Lower lobe of right lung (tissue), 2 donors: ENCODE measurements at places on chromosomes 5 and 9. TPM values are rescaled to one million over a fixed set of nuclear protein-coding genes. Genes with fewer than 3 reads are reported as not detected.

CER1 gene
- total RNA-seq: not detected

LCP2 gene
- total RNA-seq: 82.9 TPM

TAF1L gene
- not detected for total RNA-seq

GRCh38 chr5:134149571-134150303 is 27.0 kb downstream of the SKP1 start:
- DNase-seq: no peak

- DNase-seq: no peak
Measured at GRCh38 chr5:138354926-138355378, 2.5 kb downstream of the KDM3B start.

DNA sequence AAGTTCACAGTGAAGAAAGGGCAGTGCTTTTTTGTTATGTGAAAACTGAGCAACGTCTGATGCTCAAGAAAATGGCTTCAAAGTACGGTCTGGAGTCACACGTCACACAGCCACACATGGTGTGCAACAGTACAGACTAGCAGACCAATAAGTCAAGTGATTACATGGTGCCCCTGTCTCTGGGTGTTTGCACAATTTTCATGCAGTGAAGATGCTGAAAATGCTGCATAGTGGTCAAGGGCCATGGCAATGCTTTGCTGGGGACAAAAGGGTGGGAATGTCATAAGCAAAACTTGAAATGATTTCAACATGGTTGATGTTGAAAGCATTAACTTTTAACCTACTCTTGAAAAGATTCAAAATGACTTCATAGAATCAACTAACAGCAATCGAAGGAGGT is 231.2 kb downstream of the EBF1 start:
- no peak for DNase-seq

DNA sequence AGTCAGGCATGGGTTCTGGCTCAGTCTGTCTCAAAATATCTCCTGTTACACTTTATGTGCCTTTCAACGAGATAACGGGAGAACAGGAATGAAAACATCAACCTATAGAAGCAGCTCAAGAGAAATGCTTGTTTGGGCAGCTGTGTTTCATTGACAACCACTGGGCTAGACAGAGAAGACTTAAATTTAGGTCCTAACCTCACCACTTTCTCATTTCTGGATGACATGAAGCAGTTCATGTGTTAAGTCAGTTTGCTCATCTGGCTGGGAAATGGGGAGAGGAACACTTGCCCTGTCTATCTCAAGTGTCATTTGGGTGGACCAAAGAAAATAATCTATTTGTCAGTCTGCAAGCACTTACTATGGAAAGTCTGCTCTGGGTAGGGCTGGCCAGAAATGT is 66.7 kb upstream of the PCA3 start:
- no peak for DNase-seq

DNA sequence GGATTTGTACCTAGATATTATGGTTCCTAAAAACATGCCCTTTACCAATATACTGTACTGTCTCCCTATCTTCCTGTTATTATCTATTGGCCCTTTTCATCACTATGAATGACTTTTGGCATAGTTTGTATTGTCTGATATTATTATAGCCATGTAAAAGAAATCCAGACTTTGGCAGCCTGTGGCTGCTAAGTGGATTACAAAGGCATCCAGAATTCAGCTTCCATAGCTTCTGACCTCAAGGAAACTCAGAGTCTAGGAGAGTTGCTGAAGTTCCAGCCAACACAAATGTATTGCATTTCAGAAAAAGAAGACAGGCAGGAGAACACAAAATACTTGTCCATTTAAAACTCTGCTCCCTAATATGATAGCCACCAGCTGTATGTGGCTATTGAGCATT is 319.2 kb upstream of the MPDZ start:
- no peak for DNase-seq

DNA sequence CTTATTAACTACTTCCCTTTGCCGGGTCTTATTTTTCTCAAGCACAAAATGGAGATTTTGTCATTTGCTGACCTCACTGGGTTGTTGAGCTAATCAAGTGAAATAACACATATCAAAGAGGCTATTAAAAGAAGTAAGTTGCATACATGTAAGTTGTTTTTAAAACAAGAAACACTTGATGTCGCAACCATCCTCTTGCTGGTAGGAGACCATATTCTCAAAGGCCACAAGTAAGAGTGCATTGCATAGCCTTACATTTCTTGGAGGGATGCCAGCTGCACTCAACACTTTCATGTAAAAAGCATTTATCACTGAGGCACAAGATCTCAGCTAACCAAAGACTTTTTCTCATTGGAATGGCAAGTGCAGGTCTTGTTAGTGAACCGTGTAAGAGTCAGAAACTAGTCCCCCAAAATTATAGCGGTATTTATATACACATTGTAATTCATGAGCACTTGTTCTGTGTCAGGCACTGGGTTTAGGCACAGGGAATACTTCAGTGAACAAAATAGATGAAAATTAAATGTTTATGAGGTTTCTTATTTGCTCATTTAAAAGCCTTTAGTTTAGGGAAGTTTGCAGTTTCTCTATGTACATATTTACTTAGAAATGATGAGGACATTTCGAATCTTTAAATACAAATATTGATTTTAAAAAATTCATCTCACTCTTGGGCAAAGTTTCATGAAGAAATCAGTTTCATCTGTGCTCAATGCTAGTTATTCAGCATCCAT is 72.0 kb downstream of the ZFAND5 start:
- no peak for DNase-seq

GRCh38 chr9:38288502-38288901 is 104.0 kb upstream of the ALDH1B1 start:
- DNase-seq: no peak

DNA sequence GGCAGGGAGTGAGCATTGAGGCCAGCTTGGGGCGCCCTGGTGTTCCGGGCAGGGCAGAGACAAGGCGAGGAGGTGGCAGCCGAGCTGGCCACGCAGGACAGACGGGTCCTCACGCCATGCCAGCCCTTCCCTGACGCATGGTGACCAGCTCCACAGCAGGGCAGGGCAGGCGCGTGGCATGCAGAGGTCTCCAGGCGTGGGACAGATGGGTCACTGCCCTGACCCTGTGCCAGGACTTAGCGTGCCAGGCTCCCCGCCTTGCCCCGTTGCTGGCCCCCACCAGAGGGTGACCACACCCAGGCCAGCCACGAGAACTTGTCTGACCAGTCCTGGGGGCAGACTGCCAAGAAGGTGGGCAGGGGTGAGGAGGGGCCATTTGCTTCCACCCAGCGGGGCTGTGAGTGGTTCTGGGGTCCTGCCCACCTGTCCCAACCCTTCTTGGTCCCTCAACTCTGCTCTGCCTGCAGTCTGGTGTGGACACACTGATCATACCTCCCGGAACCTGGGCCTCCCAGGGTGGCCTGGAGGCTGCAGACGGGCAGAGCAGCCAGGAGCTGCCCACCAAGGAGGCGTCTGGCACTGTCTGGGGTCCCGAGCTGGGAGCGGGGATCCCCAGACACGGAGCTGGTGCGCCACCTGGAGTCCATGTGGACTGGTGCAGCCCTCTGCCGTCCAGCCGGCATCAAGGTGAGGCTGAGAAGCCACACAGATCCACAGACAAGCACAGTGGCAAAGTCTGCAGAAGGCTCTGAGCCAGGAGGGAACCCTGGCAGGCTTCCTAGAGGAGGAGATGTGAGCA is at the start of gene RNF224:
Gene RNF224 (plus strand): TSS at position 449 of the 799 bp plus-strand sequence. CDS start 834 bp downstream, outside the sequence.
- peak; percentile 90 for DNase-seq

DNA sequence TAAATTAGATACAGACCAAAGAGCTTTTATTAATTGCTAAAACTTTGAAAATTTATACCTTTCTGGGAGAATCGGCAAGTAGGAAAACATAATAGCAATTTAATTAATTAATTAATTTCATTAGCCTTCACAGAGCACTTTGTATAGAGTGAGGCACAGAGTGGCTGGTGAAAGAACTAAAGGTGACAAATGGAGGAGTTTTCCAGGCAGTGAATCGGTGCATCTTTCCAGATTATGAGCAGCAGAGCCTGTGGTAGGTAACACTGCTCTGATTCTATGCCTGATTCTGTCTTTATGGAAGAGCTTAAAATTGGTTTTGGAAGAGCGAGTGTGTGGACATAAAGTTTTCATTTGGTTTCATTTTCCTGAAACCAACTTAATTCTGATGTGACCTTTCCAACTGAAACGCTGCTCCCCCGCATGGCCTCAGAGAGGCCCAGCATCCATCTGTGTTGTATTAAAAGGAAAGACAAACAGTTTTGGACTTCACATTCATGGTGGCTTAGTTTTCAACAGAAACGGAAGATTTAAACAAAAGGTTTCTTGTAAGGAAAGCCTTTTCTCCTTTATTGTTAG is 188.9 kb upstream of the RPS23 start:
- DNase-seq: no peak
